Pancreas (tissue), 10 donors: ENCODE measurements at places on chromosomes 3 and 15. TPM values are rescaled to one million over a fixed set of nuclear protein-coding genes. Genes with fewer than 3 reads are reported as not detected.

RASGRP1 gene
- total RNA-seq = 4.3 TPM

C3orf33 gene
- total RNA-seq = 3.6 TPM

DNA sequence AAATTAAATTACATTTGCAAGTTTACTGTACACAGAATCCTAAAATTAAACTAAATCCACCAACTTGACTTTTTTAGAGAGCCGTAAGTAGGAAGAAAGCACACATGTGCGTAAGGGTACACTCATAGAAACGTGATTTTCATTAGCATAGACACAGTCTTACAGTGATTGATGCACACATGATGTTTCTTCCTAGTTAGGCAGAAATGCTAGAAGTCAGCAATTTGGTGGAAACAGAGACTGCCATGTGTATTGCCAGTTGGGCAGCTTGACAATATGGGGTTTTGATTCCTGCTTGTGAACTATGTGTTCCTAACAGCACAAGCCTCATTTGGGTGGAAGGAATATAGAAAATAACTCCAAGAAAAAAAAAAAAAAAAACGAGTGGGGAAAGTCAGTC lies 878.5 kb downstream of the ROBO1 start:
- no peak for DNase-seq

DNA sequence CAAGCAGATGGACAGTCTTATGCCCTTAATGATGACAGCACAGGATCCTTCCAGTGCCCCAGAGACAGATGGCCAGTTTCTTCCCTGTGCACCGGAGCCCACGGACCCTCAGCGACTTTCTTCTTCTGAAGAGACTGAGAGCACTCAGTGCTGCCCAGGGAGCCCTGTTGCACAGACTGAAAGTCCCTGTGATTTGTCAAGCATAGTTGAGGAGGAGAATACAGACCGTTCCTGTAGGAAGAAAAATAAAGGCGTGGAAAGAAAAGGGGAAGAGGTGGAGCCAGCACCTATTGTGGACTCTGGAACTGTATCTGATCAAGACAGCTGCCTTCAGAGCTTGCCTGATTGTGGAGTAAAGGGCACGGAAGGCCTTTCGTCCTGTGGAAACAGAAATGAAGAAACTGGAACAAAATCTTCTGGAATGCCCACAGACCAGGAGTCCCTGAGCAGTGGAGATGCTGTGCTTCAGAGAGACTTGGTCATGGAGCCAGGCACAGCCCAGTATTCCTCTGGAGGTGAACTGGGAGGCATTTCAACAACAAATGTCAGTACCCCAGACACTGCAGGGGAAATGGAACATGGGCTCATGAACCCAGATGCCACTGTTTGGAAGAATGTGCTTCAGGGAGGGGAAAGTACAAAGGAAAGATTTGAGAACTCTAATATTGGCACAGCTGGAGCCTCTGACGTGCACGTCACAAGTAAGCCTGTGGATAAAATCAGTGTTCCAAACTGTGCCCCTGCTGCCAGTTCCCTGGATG lies 198.7 kb downstream of the AKAP13 start:
- DNase-seq = peak; percentile 73

RLBP1 gene
- not detected for total RNA-seq

DNA sequence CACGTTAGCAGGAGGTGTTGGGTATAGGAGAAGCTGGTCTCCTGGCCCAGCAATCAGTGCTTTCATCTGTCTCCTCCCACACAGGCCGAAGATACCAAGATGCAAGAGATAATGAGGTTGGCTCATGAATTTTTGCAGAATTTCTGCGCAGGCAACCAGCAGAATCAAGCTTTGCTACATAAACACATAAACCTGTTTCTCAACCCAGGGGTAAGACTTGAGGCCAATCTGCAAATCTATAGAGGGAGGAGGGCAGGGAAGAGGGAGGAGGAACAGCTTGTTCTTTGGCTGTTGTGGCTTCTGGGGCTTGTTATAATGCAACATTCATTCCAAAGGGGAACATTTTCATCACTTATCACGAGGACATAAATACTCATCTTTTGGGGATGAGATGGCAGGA lies 195.3 kb downstream of the ITPR1 start:
- no peak for DNase-seq

GRCh38 chr3:15453501-15453900 lies 26.1 kb downstream of the EAF1 start:
- DNase-seq = no peak

CCDC9B gene
- total RNA-seq = 23.2 TPM

DNA sequence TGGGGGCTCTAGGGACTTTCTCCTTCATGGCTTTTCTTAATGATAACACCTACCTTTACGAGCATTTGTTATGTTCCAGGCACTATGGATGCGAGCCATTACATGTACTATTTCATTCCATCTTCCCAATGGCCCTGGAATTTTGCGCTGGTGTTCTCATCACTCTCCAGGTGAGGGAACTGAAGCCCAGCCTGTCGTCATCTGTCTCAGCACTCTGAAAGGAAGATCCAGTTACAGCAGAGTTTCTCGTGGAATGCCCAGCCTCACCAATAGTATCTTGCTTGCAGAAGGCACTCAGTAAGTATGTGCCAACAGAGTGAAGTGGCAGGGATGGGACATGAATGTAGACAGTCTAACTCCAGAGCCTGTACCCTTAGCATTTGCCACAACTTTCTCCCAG lies 56.8 kb downstream of the NOX5 start:
- no peak for DNase-seq
